Hindlimb muscle (tissue), 1 donor: ENCODE measurements at places on chromosomes 1 and 21.

DNA sequence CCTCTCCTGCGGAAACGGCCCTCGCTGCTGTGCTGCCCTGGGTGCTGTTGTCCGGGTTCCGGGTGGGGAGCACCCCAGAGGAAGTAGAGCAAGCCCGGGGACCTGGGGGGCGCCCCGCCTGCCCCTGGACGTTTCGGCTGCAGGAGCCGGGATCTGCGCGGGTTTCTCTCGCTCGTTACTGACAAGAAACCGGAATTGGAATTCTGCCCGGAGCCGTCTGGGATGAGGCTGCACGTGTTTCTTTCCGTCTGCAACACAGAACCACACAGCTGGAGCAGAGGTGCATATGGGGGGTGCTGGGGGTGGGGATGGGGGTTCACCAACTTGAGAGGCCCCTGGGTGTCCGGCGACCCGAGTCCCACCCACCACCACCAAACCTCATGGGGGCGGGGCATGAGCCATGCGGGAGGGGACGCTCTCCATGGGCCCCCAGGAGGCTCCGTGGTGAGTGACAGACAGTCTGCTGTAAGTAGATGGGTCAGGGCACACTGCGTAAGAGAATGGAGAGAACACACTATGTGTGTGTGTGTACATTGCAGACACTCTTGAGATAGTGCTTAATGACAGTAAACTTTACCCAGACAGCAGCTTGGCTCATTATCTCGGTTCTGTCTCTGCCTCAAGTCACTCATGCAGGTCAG, 261.4 kb upstream of the C1orf174 start:
- peak; percentile 47 for DNase-seq

DNA sequence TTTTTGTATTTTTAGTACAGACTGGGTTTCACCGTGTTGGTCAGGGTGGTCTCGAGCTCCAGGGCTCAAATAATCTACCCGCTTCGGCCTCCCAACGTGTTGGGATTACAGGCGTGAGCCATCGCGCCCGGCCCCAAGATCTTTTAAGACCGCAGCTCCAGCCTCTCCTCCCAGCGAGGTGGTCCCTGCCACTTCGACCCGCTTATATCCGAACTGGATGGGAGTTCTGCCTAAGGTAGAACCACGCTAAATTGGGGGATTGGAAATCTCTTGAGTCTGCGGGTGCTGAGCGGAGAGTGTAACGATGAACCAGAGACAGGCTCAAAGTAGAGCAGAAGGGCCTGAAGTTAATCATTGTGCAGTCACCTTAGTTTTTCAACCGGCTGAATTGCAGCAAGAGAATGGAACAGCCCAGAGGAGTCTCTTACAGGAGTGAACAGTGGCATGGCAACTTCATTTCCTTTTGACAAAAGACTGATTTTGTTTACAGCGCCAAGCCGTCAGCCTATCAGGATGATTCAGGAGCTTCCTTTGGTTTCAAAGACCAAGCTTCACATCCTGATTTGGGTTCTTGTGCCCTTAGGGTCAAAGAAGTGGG, 726 bp upstream of the CYB5R1 start:
- DNase-seq, result no peak

DNA sequence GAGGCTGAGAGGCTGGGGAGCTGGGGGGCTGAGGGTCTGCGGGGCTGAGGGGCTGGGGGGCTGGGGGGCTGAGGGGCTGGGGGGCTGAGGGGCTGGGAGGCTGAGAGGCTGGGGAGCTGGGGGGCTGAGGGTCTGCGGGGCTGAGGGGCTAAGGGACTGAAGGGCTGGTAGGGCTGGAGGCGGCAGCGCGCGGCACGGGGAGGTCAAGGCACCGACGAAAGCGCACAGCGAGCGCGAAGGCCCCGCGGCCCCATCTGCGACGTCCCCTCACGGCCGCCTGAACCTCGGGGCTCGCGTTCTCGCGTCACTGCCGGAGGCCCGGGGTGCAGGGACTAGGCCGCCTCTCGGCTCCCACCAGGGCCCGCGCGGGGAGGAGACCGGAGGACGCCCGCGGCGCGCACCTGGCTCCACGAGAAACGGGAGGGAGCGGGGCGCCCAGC, 356 bp downstream of the INTS11 start:
- DNase-seq, result no peak

DNA sequence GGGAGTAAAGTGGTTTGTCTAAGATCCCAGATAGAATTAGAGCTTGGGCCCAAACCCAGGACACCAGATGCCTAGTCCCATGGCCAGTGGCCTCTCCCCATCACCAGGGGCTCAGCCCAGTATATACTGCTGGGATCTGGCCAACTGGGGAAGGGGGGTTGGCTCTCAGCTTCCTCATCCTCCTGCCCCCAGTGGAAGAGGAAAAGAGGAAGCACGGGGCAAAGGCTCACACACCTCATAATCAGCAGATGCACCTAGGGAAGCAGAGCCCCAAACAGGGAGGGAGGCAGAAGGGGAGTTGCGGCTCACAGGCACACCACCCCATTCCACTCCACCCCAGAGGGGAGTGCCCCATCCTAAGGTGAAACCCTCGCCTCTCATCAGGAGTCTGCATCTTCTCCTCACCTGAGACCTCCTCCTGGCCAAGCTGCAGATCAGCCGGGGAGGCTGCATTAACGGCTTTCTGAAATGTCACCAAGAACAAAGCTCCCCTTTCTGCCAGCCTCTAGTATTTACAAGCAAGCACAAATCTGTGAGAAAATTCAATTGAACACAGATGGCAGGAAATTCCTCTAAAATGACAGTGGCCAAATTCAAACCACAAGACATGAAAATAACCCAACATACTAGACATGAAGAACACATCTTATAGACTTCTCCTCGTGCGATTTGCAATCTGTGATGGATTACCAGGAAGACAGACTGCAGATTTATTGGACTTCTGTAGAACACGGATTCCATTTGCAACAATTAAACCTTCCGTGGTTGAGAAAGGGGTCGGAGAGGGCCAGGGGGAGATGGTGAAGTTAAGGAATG, 82.8 kb downstream of the GLIS1 start:
- no peak for DNase-seq

GRCh38 chr21:20451046-20451445, 547.2 kb upstream of the NCAM2 start:
- DNase-seq, result no peak

- DNase-seq, result no peak
These were observed 4.0 kb downstream of the MX1 start for GRCh38 chr21:41429925-41430491.

DNA sequence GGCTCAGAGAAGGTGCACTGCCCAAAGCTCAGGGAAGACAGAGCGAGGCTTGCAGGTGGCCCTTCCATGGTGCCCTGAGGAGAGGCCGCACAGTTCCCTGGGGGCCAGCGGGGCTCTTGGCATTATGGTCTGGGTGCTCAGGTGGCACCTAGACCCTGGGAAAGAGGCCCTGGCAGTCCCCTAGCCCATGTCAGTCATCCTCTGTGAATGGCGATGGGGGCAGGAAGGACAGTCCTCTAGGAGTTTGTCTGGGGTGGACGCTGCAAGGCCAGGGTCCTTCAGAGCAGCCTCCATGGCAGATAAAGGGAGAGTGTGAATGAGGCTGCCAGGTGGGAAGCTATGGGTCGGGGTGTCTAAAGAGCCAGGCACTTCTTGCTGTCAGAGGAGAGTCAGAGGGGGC, 345.9 kb upstream of the VAMP3 start:
- no peak for DNase-seq

- DNase-seq, result no peak
These were observed 5.5 kb downstream of the RHOU start for GRCh38 chr1:228740543-228741317.

- DNase-seq, result no peak
These were observed 9.2 kb upstream of the HHIPL2 start for GRCh38 chr1:222557148-222557547.
